Stimulated activated CD8-positive, alpha-beta memory T cell treated with anti-CD3 and anti-CD28 coated beads, Interleukin-2, amount 100 ng/mL, for 1 hour (primary cell): ENCODE measurements at places on chromosomes 1 and 21.

- no peak for DNase-seq
These were observed 479 bp downstream of the SELENOF start for GRCh38 chr1:86913399-86913895.

- no peak for DNase-seq
These were observed 38.3 kb downstream of the YY1AP1 start for GRCh38 chr1:155650231-155650757.

DNA sequence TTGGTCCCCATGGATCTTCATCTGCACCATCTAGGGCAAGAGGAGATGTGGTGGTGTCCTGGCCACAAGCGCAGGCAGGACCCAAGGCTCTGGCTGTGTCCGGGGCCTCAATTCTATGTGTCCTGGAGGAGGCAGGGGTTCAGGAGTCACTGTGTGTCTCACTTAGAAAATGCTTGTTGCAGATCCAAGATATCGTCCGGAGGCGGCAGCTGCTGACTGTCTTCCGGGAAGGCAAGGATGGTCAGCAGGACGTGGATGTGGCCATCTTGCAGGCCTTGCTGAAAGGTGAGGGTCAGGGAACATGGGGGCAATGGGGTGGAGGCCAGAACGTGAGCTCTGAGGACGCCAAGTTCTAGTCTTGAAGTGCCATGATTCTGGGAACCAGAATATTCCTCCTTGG lies 29.1 kb downstream of the TRPM2 start:
- DNase-seq: no peak

GRCh38 chr1:70887936-70888335 lies 159.7 kb downstream of the PTGER3 start:
- no peak for DNase-seq
